Urinary bladder (tissue), 4 donors: ENCODE measurements at places on chromosomes 11 and 22.

DNA sequence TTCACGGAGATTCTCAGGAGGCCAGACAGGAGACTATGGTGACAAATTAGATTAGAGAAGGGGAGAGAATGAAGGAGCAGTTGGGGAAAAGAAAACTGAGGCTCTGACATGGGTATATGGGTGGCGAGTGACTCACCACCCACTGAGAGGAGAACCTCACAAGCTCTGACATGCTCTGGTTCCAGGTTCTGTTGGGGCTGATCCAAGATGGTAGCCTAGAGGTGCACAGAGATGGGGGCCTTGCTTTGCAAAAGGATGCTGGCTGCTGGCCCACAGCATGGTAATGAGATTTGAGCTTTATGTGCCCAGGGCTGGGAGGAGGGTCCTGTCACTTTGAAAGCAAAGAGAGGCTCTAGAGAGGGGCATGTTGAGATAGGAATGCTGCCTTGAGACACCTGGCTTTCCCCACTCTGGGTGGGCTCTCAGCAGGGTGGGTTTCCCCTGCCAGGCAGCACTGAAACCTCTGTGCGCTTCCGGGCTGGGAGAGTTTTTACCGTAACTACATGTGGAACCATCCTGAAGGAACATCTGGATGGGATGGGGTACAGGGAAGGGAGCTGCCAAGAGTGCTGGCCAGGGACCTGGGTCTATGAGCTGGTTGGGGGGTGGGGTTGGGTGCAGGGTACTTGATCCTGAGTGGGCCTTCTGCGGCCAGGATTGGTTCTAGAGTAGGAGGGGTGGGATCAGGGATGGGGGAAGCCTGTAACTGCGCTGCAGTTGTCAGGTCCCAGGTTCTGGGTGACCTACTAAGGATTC is 1.2 kb upstream of the GRK2 start:
- DNase-seq: no peak

DNA sequence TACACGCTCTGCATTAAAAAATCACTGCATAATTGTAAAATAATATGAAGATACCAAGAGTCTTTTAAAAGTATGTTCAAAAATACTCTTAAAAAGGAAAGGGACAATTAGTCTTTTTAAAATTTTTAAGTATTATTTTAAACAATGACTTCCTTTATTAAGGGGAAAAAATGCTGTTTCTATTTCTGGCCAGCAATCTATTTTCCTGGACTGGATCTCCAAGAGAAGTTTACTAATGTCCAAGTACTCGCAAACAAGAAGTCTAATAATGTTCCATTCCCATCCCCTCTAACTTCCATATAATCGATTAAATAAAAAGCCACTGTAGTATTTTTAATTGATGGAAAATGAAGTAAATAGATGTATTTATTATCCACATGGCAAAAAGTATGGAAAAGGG is 123.7 kb downstream of the MPPED2 start:
- DNase-seq: no peak

DNA sequence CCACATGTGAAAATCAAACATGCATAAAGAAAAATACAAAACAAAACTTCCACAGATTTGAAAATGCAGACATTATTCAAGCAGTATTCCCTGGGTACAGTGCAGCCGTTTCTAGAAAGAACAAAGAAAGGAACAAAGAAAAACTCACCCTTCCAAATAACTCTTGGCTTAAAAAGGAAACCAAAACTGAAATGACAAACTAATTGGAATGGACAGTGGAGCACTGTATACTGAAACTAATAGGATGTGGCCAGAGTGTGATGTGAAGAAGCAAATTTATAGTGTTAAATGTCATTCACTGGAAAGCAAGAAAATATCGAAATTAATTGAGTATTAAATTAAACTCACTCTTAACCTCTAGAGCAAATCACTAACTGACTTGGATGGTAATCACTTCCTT is 55.4 kb downstream of the QSER1 start:
- DNase-seq: no peak

- no peak for DNase-seq
Measured at GRCh38 chr11:118230088-118230487, 5.3 kb upstream of the JAML start.

DNA sequence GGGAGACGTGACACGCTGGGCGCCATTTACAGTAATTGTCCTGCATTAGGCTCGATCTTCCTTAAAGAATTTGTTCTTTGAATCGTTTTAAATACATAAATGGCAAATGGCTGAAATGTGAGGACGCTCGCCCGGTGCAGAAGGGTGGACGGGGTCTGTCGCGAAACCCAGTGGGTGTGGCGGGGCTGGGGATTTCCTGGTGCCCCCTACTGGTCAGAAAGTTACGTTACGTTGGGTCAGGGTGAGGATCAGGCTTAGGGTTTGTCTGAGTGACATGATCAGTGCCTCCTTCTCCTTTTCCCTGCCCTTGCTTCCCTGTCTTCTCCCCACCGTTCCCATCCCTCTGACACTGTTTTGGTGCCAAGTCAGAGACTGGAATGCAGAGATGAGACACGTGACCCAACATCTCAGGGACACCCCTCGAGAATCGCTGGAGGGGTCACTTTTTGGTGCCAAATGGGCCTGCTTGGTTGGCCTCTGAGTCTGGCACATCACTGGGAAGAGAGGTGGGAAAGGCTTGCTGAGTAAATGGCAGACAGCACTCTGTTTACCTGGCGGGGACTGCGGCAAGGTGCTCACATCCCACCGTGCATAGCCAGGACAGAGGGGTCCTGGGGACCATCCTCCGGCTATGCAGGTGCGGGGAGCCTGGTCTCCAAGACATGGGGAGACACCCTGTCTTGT is 1107.6 kb downstream of the BRD1 start:
- DNase-seq: no peak
